ENCODE measurements at places on chromosomes 4 and X.

DNA sequence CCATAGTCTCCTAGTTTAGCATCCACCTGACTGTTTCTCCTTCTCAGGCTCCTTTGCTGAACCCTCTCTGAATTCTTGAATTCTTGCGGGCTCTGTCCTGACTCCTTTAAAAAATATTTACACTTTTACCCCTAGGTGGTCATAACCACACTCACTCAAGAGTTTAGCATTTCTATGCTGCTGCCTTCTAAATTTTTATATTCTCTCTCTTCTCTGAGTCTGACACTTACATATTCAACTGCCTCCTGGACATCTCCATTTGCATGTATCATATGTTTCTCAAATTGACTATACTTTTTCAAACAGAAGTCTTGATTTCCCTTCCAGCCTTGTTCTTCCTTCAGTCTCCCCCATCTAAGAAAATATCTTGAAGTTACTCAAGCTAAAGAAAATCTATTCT, 31.6 kb downstream of the ARL9 start:
- DNase-seq: no peak

DNA sequence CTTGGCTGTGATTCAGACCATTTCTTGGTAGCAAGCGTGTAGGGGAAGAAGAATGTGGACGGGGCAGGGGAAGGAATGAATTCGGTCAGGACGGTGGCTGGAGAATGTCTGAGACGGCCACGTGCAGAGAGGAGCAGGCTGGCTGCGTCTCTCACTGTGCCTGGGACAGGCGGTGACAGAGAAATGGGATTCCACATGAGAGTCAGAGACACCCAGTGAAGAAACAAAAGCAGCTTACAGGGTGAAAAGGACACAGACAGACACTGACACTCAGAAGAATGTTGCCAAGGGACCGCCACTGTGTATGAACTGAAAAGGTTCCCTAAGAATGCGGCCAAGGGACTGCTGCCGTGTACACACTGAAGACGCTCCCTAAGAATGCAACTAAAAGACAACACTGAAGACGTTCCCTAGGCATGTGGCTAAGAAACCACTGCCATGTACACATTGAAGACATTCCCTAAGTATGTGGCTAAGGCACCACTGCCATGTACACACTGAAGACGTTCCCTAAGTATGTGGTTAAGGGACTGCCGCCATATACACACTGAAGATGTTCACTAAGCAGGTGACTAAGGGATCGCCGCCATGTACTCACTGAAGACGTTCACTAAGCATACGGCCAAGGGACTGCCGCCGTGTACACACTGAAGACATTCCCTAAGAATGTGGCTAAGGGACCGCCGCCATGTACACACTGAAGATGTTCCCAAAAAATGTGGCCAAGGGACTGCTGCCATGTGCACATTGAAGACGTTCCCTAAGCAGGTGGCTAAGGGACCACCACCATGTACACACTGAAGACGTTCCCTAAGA, 49.1 kb downstream of the DHRSX start:
- DNase-seq: no peak

DNA sequence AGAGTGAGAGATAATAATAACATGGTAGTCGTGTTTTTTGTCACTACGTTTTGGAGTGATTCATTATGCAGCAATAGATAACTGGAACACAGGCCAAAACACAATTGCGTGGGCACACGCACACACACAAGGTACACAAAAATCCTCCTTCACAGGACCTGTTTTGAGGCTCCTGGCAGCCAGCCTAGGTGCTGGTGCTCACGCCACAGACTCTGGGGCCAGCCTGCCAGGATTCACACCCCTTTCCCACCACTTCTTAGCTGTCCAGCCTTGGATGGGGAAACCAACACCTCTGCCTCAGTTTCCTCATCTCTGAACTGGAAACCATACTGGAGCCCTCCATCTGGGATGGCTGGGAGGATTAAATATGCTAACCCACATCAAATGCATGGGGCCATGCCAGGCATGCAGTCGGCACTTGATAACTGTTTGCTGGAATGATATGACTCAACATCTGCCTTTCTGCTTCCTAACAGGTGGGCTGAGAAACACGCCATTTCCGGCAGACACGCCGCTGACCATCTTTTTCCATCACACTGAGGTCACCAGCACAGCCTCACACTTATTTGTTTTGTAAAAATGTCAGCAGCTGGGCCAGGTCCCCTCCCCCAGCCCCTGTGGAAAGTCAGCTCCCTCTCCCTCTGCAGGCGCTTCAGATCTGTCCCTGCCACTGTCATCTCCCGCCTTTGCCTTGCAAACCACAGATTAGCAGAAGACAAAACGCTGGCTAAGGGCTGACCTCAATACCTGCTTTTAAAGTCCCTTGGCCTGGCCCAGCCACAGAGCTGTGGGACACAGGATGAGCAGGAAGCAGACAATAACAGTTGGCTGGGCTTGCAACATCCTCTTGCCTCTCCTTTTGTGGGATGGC, 237.5 kb downstream of the BCOR start:
- peak; percentile 81 for DNase-seq

GRCh38 chr4:169054879-169055278, 44.8 kb upstream of the CBR4 start:
- no peak for DNase-seq

GRCh38 chr4:41066049-41066448, 148.3 kb downstream of the APBB2 start:
- DNase-seq: no peak

DNA sequence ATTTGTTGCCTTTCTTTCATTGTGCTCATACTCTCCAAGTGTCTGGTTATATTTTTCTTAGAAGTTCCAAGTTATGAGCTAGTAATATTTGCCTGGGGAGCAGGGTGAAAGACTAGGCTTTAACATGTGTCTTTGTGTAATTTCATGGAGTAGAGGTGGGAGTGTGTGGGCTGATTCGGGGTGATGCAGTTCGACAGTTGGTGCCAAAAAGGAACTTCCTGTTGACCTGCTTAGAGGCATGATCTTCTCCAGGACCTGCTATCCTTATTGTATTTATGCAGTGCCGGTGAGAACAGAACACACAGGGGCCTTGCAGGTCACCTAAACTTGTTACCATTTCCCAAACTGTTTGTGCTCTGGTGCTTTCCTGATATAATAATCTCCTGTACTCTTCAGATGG, 21.2 kb downstream of the USP53 start:
- DNase-seq: no peak

DNA sequence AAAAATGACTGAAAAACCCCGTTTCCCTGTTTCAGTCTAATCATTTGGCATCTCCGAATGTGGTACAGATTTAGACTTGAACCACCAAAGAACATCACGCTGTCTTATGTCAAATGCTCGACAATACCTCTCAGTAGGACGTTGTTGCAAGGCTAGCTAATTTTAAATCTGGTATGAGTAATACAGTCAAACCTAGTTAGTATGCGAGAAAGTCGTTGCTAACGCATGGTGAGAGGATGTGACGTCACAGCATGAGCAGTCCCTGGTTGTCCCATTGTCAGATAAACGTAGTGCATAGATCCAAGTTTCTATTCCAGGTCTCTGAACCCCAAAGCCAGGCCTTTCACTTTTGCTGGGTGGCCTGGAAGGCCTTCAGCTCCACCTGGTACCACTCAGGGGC, 44.7 kb downstream of the SETD7 start:
- DNase-seq: no peak

GRCh38 chr4:109497511-109497910, 62.5 kb upstream of the MCUB start:
- DNase-seq: no peak

DNA sequence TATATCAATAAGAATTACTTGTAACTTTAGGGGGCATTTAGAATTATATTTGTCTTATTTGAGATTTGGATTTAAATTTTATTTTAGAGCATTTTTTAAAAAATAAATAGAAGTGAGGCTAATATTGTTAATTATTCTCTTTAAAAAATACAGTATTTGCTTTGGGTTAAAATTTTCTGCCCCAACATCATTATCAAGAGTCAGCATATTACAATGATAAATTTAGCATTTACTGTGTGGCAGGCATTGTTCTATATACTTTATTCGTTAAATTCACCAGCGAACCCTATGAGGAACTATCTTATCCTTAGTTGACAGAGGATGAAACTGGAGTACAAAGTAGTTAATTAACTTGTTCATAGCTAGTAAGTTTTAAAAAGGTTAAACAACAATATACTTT, 34.0 kb downstream of the UBE2K start:
- DNase-seq: no peak

DNA sequence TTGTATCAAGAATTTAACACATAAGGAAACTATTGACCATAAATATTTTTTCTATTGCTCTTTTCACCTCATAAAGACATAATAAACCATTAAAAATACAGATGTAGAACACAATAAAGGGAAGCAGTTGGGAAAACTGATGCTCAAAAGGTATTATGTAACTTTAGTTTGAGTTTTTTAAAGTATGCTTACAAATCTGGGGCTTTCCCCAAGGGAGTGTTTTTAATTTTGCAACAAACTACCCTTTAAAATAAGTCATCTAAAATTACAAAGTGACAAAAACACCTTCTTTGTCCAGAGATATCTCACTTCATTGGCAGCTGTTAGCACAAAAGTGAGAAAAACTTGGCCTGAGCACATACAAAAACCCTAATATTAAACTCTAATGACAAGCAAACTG, 55.0 kb downstream of the PRDM5 start:
- DNase-seq: no peak

- no peak for DNase-seq
Observed at GRCh38 chrX:135981668-135982067, 3.6 kb upstream of the SLC9A6 start.

DNA sequence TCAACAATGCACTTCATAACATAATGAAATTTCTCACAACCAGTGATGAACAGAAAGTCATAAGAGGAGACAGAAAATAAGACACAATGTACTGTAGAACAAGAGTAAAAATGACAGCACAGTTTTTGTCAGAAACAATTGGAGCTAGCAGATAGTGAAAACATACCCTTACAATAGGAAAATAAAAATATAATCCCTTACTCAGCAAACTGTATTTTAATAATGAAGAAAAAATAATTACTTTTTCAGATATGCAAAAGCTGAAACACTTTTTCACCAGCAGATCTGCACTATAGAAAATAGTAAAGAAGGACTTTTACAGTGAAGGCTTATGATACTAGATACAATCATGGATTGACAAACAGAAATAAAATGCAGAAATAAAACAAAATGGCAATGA, 126.3 kb downstream of the TRAM1L1 start:
- DNase-seq: no peak
